GM12891 (cell line): ENCODE measurements at places on chromosomes 7 and 10.

GRCh38 chr10:69434169-69434568 lies 17.1 kb upstream of the TSPAN15 start:
- no peak for DNase-seq

DNA sequence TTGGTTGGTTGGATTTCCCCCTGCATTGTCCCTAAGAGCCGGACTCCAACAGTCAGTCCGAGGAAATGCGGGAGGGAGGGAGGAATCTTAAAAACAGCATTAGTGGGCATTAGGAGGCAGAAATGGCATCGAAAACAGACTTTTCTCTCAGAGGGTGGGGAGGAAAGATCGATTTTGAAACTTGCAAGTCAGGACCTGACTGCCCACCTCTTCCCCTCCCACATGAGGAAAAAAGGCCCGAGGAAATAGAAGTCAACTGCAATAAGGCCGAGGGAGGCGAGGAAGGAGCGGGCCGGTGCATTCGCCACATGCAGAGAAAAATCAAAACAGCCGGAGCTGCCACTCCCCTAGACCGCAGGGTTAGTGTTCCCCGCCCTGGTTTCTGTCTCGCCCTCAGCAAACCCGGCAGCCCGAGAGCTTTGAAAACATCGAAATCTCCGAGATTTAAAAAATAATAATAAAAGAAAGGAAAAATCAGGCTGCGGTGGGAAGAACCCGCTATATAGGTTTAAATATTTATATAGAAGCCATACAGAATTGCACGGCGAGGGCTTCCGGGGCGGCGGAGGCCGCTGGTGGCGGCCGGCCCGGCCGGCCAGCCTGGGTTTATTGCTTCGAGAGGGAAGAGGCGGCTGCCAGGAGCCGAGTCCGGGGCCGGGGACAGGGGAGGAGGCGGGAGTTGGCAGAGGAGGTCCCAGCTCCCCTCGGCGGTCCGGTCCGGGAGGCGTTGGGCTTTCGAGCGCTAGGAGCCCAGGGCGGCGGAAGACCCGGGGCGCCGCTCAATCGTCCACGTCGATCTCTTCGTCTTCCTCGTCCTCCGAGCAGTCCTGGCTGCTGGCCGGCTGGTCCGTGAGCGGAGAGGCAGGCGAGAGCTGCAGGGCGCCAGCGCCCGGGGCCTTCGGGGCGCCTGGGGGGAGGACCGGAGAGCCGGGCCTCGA lies 2.5 kb downstream of the LBX1 start:
- DNase-seq, result no peak

GRCh38 chr7:140060788-140061606 lies 1.8 kb downstream of the PARP12 start:
- no peak for DNase-seq

- no peak for DNase-seq
Observed at GRCh38 chr7:50212016-50212325, 92.5 kb upstream of the IKZF1 start.

DNA sequence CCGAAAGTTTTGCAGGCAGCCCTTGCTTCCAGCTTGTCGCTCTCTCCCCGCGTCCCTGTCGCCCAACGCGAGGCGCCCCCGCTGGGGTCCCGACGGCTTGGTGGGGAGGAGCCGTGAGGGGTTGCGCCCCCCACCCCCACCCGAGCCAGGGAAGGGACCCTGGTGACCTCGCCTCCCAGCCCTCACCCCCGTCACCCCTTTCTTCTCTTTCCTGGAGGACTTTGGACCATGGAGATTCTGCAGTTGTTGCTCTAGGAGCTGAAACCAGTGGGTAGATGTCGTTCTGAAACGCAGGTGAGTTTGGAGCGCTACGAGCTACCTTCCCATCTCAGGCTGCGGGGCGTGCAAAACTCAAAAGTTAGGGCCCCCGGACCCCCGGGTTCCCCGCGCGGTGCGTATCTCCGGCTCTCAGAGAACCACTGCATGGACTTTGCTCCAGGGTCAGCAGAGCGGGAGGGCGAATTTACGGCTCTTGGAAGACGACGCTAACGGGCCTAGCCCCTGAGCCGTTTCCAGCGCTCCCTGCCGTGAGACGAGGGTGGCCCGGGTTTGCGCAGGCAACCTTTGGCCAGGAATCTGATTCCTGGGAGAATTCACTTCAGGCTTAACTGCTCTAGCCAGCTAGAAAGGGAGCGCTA lies 684 bp upstream of the ATXN7L1 start:
- DNase-seq, result no peak

- DNase-seq, result no peak
Observed at GRCh38 chr10:8776926-8777622, 722.6 kb downstream of the GATA3 start.

GRCh38 chr7:27068259-27068658 lies 27.5 kb downstream of the HOXA1 start:
- DNase-seq, result no peak

DNA sequence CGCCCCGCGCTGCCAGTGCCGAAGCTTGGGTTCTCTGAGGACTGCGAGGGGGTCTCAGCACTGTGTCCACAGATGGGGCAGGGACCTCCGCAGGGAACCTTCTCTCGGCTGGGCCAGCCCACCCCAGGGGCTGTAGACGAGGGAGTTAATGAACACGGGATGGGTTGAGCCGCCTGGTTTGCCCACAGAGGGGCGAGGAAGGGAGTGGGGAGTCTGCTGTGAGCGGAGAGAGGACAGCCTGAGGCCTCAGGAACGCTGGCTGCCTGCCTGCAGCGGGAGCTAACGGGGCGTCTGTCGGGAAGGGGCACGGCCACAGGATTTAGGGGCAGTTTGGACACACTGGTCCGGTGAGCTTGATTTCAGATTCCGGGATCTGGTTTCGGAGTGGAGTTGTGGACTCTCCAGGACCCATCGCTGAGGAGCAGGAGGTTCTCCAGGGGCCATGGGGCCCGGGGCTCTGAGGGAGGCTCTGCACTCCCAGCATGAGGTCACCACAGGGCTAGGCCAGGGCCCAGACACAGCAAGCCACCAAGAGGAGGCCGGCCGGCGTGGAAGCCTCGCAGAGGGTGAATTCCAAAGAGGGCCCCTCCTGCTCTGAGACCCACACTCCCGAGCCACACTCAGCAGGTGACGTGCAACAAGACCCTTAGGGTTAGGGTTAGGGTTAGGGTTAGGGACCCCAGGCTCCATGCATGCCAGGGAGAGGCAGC lies 19.0 kb upstream of the FAM20C start:
- no peak for DNase-seq

- DNase-seq, result no peak
Observed at GRCh38 chr7:94050046-94050445, 45.9 kb upstream of the BET1 start.

GRCh38 chr10:79979310-79979975 lies 30.5 kb upstream of the SFTPD start:
- no peak for DNase-seq

GRCh38 chr7:48140001-48140681 lies 31.1 kb upstream of the ABCA13 start:
- DNase-seq, result no peak

GRCh38 chr7:117731455-117731854 lies 141.8 kb downstream of the CTTNBP2 start:
- DNase-seq, result no peak

- no peak for DNase-seq
Observed at GRCh38 chr10:113733635-113734034, 17.8 kb upstream of the PLEKHS1 start.
